Activated T-helper 1 cell treated with Interleukin-2 at 50 U/mL for 16 hours (primary cell): ENCODE measurements at places on chromosomes 12 and 14.

DNA sequence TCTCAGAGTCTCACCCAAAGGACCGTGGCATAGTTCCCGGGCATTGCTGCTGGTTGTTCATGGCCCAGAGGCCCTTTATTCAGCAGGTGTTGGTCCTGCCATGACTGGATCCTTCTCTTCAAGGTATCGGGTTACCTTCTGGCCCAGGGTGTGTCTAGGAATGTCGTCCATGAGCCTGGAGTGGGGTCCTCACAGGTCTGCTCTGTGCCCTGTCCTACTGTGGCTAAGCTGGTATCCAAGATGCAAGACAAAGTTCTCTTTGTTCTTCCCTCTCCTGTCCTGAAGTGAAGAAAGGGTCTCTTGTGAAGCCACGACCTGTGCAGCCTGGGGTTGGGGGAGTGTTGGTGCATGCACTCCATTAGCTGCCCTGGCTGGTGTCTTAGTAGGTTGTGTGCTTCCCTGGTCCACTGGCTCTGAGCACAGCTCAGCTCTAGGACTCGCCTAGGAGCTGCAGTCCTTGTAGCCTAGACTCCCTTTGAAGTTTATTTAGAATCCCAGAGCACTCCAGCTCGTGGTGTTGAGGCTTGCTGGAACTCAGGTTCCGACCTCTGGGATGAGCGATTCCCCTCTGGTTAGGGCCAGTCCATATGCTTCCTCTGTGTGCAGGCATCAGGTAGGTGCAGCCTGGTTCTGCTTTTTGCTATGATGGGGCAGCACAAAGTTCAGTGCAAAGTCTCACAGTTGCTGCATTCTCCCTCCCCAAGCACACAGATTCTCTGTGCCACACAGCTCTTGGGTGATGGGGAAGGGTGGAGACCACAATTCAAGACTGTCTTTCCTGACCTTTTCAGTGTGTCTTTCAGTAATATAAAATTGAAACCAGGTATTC, 117.4 kb downstream of the NUBPL start:
- no peak for DNase-seq

- DNase-seq, result no peak
Measured at GRCh38 chr14:52150162-52150561, 81.3 kb upstream of the NID2 start.

GRCh38 chr12:92524489-92524888, 178.3 kb upstream of the PLEKHG7 start:
- DNase-seq, result no peak

GRCh38 chr14:47277703-47278102, 397.7 kb downstream of the MDGA2 start:
- no peak for DNase-seq

GRCh38 chr14:80381807-80382363, 170.6 kb upstream of the DIO2 start:
- DNase-seq, result no peak

DNA sequence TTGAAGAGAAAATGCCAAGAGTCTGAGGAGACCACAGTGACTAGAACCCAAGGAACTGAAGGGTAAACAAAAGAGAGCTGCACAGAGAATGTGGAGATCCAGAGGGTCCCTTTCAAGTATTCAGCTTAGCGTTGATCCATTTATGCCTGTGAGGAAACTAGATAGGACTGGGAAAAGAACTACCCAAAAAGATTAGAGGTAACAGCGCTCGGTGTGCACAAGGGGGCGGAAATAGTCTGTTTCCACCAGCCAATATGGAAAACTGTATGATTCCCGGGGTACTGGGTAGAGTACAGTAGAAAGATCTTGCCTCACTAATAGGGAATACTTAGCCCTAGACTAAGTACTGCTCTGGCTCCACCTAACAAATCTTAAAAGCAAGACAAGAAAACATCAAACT, 135.5 kb downstream of the DPF3 start:
- DNase-seq, result no peak

- DNase-seq, result no peak
Measured at GRCh38 chr12:124174451-124175348, 120.2 kb upstream of the RFLNA start.

- DNase-seq, result no peak
Measured at GRCh38 chr12:13454991-13455777, 258.7 kb downstream of the EMP1 start.

DNA sequence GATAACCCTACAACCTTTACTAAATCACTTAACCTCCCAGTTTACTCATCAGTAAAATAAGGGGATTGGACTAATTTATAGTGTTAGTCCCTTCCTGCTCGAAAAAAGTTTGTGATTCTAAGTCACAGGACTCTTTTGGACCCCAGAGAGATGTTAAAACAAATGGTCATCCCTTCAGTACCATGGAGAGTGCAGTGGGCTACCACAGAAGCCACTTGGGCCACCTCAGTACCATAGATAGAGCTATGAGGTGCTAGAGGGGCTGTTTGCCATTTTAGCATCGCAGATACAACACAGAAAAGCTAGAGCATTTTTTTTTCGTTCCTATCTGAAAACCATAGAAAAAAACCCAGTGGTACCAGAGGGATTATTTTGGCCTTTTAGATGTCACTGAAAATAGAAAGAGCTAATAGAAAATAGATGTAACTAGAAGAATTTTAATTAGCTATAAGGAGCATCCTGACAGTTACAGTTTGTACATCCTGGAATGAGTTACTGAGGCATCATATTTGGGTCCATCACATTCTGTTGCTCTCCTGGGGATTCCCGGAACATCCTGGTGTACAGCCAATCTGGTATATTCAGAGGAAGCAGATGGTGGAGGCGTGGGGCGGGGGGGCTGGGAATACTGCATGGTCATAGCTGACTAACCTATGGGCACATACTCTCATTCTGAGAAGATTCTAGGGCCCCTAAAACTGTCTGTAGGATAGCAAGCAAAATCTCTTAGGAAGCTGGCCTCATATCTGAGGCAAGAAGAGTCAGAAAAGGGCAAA, 2.8 kb downstream of the ZNF219 start:
- no peak for DNase-seq

- DNase-seq, result no peak
Measured at GRCh38 chr12:98635657-98636323, 8.8 kb downstream of the IKBIP start.

GRCh38 chr12:116222358-116222757, 55.1 kb downstream of the MED13L start:
- DNase-seq, result no peak

DNA sequence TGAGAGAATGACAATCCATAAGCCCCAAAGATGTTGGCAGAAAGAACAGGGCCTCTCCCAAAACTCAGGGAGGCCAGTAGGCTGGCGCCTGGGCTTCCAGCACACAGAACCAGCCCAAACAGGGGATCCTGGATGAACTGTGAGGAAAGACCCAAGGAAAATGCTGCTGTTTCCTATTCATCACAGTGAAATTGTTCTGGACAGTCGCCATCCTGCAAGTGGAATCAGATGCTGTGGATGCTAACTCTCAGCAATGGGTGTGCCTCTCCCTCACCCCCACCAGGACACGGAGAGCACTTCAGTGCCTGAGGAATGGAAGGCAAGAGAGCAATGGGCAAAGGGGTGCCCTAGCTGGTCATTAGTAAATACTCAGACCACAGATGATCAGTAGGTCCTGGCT, 80.8 kb downstream of the ANO2 start:
- DNase-seq, result no peak

- DNase-seq, result peak; percentile 18
Measured at GRCh38 chr12:130775953-130776856, 60.1 kb upstream of the RIMBP2 start.
